ENCODE measurements at places on chromosomes 2 and 18.

DNA sequence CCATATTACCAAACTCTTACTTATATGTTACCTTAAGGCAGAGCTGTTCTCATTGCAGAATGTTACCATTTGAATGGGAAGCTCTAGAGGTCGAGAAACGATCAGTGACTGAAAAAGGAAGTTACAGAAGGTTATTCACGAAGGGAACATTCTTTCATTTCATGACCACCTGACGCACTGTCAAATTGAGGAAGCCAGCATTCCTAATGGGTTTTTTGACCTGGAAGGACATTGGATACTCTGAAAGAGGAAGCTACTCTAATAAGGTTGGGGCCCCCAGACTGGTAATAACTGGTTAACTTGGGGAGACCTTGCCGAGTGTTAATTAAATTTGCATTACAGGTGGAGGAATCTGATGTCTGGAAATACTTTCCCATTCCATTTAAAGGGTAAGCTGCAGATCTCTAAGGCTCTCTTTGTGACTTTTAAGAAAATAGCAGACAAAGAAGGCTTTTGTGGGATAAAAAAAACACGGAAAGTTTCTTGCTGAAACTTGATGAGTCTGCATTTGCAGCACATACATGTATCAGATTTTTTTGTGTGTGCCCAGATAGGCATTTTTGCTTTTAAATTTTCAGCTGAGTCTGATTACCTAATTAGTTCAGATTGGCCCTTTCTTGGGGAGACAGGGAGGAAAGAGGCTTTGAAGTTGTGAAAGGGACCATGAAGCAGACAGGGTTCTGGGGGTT, 137.1 kb downstream of the LTBP1 start:
- no peak overlapping the region for H3K4me3 ChIP-seq
- peaks cover 34% of the 10 kb centered on the region for H3K4me1 ChIP-seq
- H3K27ac ChIP-seq = no peak overlapping the region
- no peak for DNase-seq

DNA sequence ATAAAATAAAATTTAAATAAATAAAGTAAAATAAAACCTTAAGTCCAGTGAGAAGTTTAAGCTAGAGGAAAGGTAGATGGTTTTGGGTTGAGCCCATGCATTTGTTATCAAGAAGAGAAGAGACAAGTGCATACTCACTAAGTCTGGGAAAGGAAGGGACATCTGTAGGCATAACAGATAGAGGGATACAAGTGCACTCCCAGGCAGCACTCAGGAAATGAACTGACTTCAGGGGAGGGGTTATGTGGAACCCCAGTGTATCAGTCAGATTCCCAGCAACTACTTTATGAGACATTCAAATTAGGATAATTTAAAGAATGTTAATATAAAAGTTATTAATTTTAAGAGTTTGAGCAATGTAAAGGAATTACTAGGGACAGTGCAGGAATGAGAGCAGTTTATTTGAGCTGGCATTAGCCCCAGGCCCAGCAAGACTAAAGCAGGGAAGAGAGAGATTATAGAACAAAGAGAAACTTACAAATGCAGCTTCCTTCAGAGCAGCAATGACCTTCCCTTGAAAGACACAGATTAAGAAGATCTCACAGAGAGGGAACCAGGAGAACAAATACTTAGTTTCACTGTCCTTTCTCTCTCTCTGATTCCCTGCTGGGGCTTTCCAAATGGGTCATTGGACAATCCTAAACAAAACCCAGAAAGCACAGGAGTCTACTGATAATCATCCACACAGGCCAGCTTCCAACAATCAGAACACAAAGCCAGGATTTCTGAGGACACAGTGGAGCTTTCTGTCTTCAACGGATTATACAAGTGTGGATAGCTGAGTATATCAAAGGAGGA, 109.7 kb downstream of the ERBB4 start:
- no peaks in the 10 kb centered on the region for H3K36me3 ChIP-seq
- H3K27ac ChIP-seq = no peak overlapping the region
- no peaks in the 10 kb centered on the region for H3K27me3 ChIP-seq
- H3K4me3 ChIP-seq = no peak overlapping the region
- DNase-seq = no peak

DNA sequence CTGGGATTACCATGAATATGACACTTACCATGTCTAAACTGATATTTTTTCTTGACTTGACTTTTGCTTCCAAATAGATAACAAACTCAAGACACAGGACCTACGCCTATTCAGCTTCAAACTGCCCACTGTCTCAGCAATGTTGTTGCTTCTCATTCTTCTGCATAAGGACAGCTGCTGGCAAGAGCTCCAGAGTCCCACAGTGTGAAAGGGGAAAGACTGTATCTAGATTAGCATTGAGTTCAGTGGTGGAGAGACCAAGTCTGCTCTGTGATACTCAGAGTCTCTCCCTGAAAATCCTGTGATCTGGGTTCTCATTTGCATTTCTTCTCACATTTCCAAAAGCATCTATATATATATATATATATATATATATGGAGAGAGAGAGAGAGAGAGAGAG, 247.9 kb upstream of the NT5C1B start:
- H3K27ac ChIP-seq = no peak overlapping the region
- no peaks in the 10 kb centered on the region for H3K36me3 ChIP-seq
- peaks cover 5% of the 10 kb centered on the region for H3K4me1 ChIP-seq
- no peak overlapping the region for H3K4me3 ChIP-seq
- no peak for DNase-seq
- no peaks in the 10 kb centered on the region for H3K27me3 ChIP-seq

GRCh38 chr2:11658208-11659114, 11.5 kb downstream of the NTSR2 start:
- DNase-seq = no peak
- H3K4me1 ChIP-seq = peaks cover 5% of the 10 kb centered on the region
- no peaks in the 10 kb centered on the region for H3K27me3 ChIP-seq
- H3K36me3 ChIP-seq = no peaks in the 10 kb centered on the region
- no peak overlapping the region for H3K27ac ChIP-seq

DNA sequence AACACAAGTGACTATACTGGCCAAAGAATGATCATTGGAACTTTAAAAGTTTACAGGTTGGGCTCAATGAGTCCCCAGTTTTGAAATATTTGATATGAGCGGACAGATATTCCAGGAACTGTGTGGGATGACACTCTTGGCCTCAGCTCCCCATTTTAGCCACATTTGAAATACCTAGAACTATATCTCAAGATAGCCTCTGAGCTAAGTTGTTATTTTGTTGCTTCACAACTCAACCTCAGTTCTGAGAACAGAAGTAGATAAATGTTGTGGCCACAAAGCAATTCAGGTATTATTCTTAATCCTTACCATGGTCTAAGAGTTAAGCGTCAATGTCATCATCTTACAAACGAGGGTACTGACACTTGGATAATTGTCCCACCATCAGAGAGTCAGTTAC, 172.2 kb upstream of the SETBP1 start:
- H3K4me3 ChIP-seq = no peak overlapping the region
- DNase-seq = no peak
- H3K4me1 ChIP-seq = no peaks in the 10 kb centered on the region
- no peak overlapping the region for H3K27ac ChIP-seq
- no peaks in the 10 kb centered on the region for H3K36me3 ChIP-seq

- no peaks in the 10 kb centered on the region for H3K4me1 ChIP-seq
- H3K4me3 ChIP-seq = no peak overlapping the region
- DNase-seq = no peak
- H3K27me3 ChIP-seq = no peaks in the 10 kb centered on the region
- no peaks in the 10 kb centered on the region for H3K36me3 ChIP-seq
These were observed 33.9 kb downstream of the CD8B2 start for GRCh38 chr2:106521016-106521415.

- H3K4me3 ChIP-seq = no peak overlapping the region
- H3K36me3 ChIP-seq = no peaks in the 10 kb centered on the region
- no peaks in the 10 kb centered on the region for H3K27me3 ChIP-seq
- no peak overlapping the region for H3K27ac ChIP-seq
- DNase-seq = no peak
These were observed 29.6 kb upstream of the ITGAV start for GRCh38 chr2:186560254-186560653.

- H3K27ac ChIP-seq = no peak overlapping the region
- no peaks in the 10 kb centered on the region for H3K36me3 ChIP-seq
- H3K4me3 ChIP-seq = no peak overlapping the region
- no peaks in the 10 kb centered on the region for H3K4me1 ChIP-seq
- DNase-seq = no peak
- H3K27me3 ChIP-seq = no peaks in the 10 kb centered on the region
These were observed 835.1 kb downstream of the RNF144A start for GRCh38 chr2:7752291-7752690.

GRCh38 chr2:159557437-159558034, 58.8 kb downstream of the BAZ2B start:
- no peaks in the 10 kb centered on the region for H3K27me3 ChIP-seq
- DNase-seq = peak; percentile 59
- peaks cover 13% of the 10 kb centered on the region for H3K4me1 ChIP-seq
- H3K36me3 ChIP-seq = peaks cover 6% of the 10 kb centered on the region

GRCh38 chr18:47390410-47391024, 139.1 kb upstream of the SKOR2 start:
- DNase-seq = no peak
- no peaks in the 10 kb centered on the region for H3K27me3 ChIP-seq
- no peaks in the 10 kb centered on the region for H3K4me1 ChIP-seq
- H3K27ac ChIP-seq = no peak overlapping the region
- H3K4me3 ChIP-seq = no peak overlapping the region

DNA sequence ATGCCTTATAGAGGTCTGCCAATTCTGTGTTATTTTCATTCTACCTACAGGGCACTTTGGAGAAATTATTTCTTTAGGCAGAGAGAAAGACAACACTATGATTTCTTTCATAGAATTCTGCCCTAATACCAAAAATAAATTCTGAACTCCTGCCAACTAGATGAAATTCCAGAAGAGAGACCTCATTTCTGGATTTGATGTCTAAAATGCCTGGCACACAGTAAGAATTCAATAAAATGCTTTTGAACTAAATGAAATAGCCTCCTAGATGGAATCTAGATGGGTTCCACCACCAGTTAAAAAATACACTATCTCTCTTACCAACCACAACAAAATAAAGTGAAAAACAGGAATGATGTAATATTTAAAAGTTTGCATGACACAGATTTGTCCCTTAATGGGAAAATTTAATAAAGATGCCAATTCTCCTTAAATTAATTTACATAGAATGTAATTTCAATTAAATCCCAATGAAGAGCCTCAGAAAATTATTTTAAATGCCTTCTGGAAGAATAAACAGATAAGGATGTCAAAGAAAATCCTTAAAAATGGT, 75.0 kb downstream of the OSBPL1A start:
- no peak overlapping the region for H3K27ac ChIP-seq
- H3K36me3 ChIP-seq = no peaks in the 10 kb centered on the region
- no peak overlapping the region for H3K4me3 ChIP-seq
- H3K27me3 ChIP-seq = no peaks in the 10 kb centered on the region
- DNase-seq = no peak

DNA sequence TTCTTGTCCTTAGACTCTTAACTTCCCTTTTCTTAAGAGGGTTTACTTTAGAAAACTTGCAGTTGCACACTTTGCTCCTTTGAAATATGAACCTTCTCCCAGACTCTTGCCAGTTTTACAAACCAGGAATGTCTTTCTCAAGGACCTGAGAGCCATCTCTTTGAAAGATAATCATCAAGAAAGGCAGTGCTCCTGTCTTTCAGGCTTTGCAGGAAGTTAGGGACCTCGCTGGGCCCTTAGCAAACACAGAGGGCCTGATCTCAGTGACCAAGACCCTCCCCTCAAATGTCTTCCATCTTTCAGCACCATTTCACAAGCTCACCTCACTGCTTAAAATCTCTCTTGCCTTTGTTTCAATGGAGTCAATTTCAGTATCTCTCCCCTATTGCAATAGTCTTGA, 32.0 kb upstream of the NYAP2 start:
- no peak overlapping the region for H3K4me3 ChIP-seq
- H3K27me3 ChIP-seq = no peaks in the 10 kb centered on the region
- no peak overlapping the region for H3K27ac ChIP-seq
- DNase-seq = no peak
- H3K36me3 ChIP-seq = no peaks in the 10 kb centered on the region
- no peaks in the 10 kb centered on the region for H3K4me1 ChIP-seq

DNA sequence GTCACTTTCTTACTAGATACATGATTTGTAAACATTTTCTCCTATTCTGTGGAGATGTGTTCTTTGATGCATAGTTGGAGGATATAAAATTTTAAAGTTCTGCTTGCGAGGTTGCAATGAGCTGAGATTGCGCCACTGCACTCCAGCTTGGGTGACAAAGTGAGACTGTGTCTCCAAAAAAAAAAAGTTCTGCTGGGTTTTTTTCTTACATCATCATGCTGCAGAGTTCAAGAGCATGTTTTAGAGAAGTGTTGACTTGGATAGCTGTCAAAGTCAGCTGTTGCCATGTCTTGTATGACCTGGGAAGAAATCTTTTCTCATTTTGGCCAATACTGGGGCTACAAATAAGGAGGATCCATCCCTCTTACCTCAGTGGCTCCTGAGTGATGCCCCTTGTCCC, 71.3 kb downstream of the UGGT1 start:
- peak overlapping the region; percentile 43 for H3K27ac ChIP-seq
- H3K4me1 ChIP-seq = peaks cover 3% of the 10 kb centered on the region
- no peak for DNase-seq
- H3K4me3 ChIP-seq = no peak overlapping the region

- DNase-seq = peak; percentile 6
- no peak overlapping the region for H3K27ac ChIP-seq
- H3K4me1 ChIP-seq = no peaks in the 10 kb centered on the region
- no peaks in the 10 kb centered on the region for H3K36me3 ChIP-seq
- H3K27me3 ChIP-seq = no peaks in the 10 kb centered on the region
These were observed 476.7 kb downstream of the EPHA4 start for GRCh38 chr2:221095356-221095755.

GRCh38 chr2:191638079-191638801, 39.7 kb upstream of the NABP1 start:
- no peaks in the 10 kb centered on the region for H3K36me3 ChIP-seq
- H3K27ac ChIP-seq = peak overlapping the region; percentile 74
- peak; percentile 34 for DNase-seq
- no peaks in the 10 kb centered on the region for H3K27me3 ChIP-seq
- H3K4me3 ChIP-seq = no peak overlapping the region

DNA sequence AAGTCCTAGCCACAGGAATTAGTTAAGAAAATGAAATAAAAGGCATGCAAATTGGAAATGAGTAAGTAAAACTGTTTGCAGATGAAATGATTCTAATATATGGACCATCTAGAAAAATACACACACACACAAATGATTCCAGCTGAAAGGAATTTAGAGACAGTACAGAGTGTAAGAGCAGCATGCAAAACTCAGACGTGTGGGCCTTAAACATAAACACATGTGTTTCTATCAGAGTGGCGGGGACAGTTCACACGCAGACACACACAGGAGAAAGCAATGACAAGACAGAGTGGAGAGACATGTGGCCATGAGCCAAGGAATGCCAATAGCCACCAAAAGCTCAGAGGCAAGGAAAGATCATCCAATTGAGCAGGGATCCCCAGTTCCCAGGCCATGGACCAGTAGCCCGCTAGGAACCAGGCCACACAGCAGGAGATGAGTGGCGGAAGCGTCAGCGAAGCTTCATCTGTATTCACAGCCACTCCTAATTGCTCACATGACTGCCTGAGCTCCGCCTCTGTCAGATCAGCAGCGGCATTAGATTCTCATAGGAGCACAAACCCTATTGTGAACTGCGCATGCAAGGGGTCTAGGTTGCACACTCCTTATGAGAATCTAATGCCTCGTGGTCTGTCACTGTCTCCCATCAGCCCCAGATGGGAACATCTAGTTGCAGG, 155.4 kb downstream of the ARL4C start:
- H3K36me3 ChIP-seq = no peaks in the 10 kb centered on the region
- no peaks in the 10 kb centered on the region for H3K4me1 ChIP-seq
- DNase-seq = no peak
- no peak overlapping the region for H3K27ac ChIP-seq
- H3K4me3 ChIP-seq = no peak overlapping the region

Data from stomach (tissue), 19 donors.